ENCODE measurements at places on chromosomes 5 and 9.

- DNase-seq, result no peak
These were observed 189.0 kb upstream of the PUM3 start for GRCh38 chr9:3032898-3033297.

DNA sequence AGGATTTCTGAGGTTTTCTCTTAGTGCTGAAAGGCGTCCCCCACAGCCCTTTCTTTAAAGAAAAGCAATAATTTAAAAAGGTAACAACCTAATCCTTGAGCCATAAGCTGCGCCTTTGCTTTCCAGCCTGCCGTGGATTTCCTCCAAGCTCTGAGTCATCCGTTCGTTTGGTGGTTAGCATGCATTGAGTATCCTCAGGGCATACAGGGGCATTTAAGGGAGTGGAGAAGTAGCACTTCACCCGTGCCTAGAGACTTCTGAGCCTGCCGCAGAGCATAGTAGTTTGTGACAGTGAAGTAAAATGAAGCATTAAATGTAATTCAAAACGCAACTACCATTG is 892 bp upstream of the TNC start:
- DNase-seq, result no peak

- DNase-seq, result no peak
These were observed 29.2 kb upstream of the JAK2 start for GRCh38 chr9:4955836-4956235.

DNA sequence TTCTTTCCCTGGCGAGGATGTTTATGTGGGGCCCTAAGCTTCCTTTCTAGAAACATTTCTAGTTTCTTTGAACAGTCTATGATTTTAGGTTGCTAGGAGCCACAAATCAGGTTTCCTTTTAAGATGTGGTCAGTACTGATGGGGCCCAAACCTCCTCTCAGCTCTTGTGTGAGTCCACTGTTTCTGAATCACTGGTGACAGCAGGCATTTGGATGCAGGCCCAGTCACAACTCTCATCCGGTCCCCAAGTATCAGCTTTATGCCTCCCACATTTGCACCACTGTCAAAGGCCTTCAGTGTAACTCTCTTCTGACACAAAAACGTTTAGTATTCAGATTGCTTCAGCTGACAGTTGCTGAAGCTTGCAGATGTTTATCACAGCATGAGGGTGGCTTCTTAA is 7.8 kb downstream of the DMRT2 start:
- no peak for DNase-seq

DNA sequence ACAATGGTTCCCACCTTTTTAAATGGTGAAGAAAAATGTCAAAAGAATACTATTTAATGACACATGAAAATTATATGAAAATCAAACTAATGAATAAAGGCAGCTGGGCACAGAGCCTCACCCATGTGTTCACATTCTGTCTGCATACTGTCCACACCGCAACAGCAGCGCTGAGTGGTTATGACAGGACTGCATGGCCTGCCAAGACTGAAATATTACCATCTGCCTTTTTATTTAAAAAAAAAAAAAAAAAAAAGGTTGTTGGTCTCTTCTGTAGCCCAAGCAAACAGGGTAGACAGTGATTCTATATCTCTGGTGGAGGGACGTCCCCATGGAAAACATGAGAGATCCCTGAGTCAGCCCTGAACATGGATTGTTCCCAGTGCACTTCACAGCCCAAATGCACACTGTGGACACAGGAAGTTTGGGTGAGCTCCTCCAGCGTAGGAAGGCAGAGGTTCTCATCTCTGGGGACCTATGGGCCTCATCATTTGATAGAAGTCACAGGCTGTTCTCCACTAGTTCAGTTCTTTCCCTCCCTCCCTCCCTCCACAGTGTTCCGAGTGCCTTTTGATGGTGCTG is 44.9 kb upstream of the SHC3 start:
- DNase-seq, result no peak

GRCh38 chr5:38237681-38238080 is 20.7 kb upstream of the EGFLAM start:
- no peak for DNase-seq

DNA sequence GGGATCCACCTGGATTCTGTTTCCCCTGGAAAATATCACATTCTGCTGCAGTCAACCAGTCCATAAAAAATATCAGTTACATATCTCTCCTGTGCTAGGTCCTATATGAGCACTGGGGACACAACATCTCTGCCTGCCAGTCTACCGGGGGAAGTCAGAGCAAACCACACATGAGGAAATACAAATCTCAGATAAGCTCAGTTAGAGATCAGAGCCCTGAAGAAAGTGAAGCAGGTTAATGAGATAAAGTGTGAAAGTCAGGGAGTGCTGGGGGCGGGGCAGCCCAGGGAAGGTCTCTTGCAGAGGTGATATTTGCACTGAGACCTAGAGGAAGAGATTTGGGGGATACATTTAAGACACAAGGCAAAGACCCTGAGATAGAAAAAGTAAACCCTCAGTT is 67.8 kb upstream of the SLC1A1 start:
- DNase-seq, result no peak

DNA sequence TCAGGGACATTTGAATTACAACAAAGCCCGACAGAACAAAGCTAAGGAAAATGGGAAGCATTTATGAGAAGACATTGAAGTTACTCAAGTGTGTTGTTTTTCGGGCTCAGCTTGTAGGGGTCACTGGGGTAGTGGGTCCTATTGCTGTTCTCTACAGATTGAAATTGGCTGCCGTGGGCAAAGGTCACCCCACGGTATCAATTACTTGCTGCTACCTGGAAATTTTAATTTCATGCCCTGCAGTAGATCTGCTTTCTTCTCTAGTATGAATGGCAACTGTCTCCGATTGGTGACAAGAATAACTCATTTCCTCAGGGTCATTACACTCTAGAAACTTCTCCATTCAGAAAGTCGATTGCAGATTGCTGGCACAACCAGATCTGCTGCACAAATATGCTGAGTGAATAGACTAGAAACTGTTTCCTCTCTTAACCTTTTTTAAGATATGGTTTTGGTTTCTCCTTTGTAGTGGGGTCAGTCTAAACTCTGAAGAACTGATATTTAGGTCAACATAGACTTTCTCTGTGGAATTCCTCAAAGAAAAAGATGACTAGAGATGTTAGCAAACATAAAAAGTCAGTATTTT is 454.1 kb downstream of the ARHGEF28 start:
- no peak for DNase-seq

GRCh38 chr9:17799369-17799768 is 220.5 kb downstream of the SH3GL2 start:
- no peak for DNase-seq

DNA sequence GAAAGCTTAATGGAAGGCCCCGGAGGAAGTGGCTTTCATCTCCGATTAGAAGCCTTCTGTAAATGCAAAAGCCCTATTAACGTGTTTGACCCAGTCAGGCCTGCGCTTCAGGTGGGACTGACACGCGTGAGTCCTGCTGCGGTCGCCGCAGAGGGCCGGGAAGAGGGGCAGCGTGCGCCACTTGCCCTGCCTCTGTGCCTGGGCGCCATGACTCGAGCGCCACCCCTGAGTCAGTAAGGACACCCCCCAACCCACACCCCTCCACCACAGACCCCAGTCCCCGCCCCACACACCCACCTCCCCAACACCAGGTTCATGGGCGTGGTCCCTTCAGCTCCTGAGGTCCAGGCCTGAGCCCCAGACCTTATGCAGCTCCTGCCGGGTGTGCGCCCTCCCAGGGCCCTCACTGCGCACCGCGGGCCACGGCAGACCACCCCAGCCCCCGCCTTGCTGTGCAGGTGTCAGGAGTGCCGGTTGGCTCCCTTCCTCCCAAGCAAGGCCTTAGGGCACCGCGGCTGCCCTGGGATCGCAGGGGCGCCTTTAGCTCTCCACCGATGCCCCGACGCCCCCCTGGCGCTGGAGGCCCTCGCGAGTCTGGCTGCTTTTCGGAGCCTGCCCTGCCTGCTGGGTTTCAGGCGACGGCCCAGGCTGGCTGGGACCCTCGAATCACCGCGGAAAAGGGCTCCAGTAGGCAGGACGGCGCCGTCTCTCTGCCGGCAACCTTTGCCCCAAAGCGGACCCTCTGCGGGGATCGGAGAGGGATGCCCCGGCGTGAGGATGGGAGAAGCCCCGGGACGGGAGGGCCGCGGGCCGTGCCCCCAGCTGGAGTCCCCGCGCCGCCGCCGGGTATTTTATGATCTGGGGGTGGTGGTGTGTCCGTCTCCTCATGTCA is 625 bp upstream of the OLFM1 start:
- no peak for DNase-seq

DNA sequence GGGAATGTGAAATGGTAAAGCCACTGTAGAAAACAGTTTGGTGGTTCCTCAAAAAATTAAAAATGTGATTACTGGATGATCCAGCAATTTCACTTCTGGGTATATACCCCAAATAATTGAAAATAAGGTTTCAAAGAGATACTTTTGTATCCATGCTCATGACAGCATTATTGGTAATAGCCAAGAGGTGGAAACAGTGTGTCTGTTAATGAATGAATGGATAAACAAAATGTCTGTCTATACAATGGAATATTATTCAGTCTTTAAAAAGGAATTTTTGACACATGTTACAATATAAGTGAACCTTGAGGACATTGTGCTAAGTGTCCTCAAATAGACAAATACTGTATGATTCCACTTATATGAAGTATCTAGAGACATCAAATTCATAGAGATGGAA is 40.1 kb downstream of the NUP214 start:
- no peak for DNase-seq
